K562 (cell line): ENCODE measurements at places on chromosomes 1 and 21. TPM values are rescaled to one million over a fixed set of nuclear protein-coding genes. Genes with fewer than 3 reads are reported as not detected.

- DNase-seq: no peak
Observed at GRCh38 chr1:211133393-211133835, 534 bp downstream of the KCNH1 start.

GRCh38 chr1:27915082-27915575, 19.7 kb upstream of the SMPDL3B start:
- DNase-seq: no peak

DNA sequence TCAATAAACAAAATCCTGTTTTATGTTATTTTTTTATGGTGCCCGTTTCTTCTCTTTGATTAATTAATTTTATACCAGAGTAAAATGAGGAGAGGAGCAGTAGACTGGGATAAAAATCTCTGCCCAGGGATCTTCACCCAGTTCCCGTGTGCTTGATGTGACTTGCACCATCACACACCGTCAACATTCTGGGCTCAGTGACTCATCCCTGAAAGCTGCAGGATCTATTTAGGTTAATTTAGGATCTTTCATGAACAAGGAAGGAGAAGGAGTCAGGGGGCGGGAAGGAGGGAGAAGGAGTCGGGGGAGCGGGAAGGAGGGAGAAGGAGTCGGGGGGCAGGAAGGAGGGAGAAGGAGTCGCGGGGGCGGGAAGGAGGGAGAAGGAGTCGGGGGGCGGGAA, 182.4 kb downstream of the SMYD3 start:
- no peak for DNase-seq

DNA sequence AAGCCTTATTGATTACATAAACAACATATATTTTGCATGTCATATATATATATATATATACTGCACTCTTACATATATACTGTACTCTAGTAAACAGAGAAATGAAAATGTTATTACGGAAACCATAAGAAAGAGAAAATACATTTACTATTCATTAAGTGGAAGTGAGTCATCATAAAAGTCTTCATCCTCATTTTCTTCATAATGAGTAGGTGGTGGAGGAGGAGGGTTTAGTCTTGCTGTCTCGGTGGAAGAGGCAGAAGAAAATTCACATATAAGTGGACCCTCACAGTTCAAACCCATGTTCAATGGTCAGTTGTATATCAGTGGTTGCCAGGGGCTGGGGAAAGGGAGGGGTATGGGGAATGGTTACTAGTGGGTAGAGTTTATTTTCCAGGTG, 8.0 kb upstream of the IFNLR1 start:
- DNase-seq: no peak

DNA sequence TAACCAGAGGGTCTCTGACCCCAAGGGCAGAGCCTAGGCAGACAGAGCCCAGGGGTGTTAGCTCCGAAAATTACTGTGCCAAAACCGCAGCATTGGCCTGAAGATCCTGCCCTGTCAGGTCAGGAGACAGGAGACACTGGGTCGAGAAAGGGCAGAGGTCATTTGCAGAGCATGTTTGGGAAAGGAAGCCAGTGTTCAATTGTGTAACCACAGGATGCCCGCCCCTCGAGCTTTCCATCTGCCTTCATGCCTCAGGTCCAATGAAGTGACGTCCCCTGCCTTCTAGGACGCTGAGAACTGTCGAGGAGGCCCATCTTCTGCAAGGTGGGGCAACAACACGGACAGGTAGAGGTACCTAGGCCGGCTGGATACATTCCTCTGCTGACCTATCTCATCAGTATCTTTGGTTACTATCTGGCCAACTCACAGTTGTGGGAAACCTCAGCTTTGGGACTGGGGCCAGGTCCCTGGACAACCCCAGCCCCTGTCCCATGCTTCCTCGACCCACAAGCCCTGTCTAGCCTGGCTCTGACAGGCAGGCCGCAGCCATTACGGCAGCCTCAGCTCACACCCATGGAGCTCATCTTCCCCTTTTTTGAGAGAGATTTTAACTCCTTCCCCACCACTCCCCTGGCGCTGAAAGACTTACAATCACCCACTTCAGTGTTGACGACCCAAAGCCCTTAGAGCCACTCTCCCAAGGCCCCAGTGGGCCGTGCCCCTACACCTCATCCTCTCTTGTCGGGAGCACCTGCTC, 1.3 kb downstream of the ARL8A start:
- peak; percentile 58 for DNase-seq

GRCh38 chr1:209850342-209850979, 22.7 kb downstream of the UTP25 start:
- peak; percentile 76 for DNase-seq

GRCh38 chr1:223712850-223713474, 623 bp downstream of the CAPN2 start:
- DNase-seq: peak; percentile 86

DNA sequence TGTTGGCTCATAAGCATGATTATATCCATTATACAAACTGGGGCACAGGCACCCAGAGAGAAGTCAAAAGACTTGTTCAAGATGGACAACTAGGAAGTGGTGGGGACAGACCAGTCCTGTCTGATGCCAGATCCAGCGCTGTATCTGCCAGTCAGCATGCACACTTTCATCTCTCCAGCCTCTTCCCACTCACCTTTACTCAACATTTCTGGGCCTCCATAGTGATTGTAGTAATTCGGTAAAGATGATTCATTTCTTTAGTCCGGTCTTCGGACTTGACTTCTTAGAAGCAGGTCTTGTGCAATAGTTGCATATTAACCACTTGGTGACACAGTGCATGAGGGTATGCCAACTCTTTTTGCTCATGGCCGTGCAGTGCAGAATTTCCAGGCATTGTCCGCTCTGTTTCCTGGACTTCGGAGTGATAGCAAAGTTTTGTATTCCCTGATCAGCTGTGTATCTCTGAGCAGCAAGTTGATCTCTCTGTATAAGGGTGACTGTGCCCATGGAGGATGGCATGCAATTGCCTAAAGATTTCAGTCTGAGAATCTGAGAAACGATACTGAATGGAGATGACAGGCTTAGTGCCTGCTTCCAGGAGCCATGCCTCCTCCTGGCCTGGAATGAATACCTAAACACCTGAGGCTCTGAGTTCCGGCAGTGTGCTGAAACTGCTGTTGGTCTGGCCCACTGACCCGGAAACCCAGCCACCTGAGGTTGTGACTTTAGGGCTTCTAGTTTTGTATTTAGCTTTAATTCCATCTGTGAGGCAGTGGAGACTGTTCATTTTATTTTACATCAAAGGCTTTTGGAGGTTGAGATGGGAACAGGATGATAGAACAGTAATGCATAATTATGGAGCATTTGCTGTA, 39.0 kb downstream of the GALNT2 start:
- DNase-seq: no peak

GRCh38 chr1:169683661-169684060, 27.8 kb downstream of the SELL start:
- no peak for DNase-seq

DNA sequence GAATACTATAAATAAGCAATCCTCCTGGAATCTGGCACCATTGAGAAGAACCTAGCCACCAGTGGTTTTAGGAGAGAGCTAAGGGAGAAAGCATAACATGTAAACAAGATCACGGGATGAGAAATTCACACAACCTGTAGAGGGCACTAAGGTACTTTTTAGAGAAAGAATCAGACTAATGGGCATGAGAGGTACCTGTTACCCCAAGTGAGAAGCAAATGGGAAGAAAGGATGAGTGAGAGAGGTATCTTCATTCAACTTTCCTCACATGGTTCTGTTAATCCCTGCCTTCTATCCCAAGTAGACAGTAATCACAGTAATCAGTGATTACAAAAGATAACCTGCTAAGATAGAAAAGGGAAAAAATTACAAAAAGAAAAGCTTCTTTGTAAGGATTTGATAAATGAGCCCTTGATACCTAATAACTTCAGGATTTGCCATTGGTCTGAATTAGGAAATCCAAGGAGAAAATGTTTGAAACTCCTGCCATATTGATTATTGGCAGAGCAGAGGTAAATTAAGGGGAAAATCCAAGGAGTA, 251.1 kb upstream of the ADGRL2 start:
- DNase-seq: no peak

- no peak for DNase-seq
Observed at GRCh38 chr1:16122350-16122881, 33.5 kb downstream of the EPHA2 start.

- DNase-seq: no peak
Observed at GRCh38 chr1:21705303-21705980, 36.3 kb upstream of the RAP1GAP start.

DNA sequence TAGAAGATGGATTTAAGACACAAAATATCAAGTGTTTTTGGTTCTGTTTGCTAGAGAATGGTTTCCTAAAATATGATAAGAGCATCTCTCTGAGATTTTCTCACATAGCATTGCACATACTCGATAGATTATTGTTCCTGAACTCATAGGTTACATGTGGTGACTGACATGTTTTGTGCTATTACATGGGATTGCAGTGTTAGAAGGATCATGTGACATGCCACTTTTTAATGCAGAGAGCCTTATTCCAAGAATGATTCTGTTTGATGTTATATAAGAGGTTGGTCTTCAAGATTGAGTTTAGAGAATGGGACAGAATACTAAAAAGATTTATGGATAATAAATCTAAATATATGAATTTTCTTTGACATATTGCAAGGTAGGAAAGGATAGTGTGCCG, 34.4 kb upstream of the SPAG17 start:
- DNase-seq: no peak

- peak; percentile 79 for DNase-seq
Observed at GRCh38 chr1:234699795-234700665, 90.1 kb upstream of the IRF2BP2 start.

DNA sequence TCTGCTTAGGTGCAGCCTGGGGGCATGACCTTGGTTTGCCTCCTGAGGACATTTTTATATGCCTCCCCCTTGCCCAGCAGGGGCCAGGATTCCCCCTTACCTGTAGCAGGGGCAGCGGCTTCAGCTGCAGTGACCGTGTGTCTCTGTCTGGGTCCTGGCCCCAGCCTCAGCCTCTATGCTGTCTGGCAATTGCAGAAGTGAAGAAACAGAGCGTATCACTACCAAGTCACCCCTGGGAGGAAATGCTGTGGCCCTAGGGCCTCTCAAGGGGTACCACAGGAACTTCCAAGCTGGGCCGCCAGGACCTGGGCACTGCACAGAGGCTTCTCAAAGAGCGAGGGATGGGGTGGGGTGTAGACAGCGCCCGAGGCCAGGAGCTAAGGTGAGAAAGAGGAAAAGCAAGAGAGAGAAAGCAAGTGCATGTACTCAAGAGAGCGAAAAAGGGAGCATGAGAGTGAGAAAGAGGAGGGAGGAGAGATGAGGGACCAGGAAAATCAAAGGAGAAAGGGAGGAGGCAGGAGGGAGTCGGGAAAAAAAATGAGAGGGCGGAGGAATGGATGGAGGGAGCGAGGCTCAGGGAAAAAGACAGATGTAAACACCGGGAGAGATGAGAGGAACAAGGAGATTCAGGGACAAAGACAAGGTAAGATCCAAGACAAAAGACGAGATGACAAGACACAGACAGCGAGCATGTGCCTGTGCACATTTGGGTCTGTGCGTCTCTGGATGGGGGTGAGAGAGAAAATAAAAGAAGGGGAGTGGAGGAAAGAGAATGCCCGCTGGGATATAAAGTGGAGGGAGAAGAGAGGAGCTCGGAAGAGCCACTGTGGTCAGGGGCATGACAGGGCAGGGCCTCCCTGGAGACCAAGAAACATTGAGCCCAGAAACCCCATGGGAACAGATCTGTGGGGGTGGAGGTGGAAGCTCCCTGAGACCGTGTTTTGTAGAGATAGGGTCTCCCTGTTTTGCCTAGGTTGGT, at the start of gene PTAFR:
Gene PTAFR, minus strand, starts transcription at position 199 of the 979 bp plus-strand sequence. CDS start 25,669 bp downstream, outside the sequence.
- DNase-seq: no peak

FMOD gene
- polyA plus RNA-seq: not detected in 2 replicates

FAM151A gene
- not detected in 2 replicates for polyA plus RNA-seq

CD58 gene
- polyA plus RNA-seq: 40.9 and 45.0 TPM in 2 replicates

PALMD gene
- polyA plus RNA-seq: 4.5 and 4.9 TPM in 2 replicates

LCE2C gene
- not detected in 2 replicates for polyA plus RNA-seq

MOV10 gene
- 72.0 and 92.8 TPM in 2 replicates for polyA plus RNA-seq

OR10J1 gene
- polyA plus RNA-seq: not detected in 2 replicates

TAL1 gene
- polyA plus RNA-seq: 42.7 and 49.5 TPM in 2 replicates

KMO gene
- polyA plus RNA-seq: 0.04 TPM in 1 of 2 replicates, not detected in the other

PTPN7 gene
- 123 and 128 TPM in 2 replicates for polyA plus RNA-seq
